ENCODE measurements at places on chromosomes 7 and 10.

DNA sequence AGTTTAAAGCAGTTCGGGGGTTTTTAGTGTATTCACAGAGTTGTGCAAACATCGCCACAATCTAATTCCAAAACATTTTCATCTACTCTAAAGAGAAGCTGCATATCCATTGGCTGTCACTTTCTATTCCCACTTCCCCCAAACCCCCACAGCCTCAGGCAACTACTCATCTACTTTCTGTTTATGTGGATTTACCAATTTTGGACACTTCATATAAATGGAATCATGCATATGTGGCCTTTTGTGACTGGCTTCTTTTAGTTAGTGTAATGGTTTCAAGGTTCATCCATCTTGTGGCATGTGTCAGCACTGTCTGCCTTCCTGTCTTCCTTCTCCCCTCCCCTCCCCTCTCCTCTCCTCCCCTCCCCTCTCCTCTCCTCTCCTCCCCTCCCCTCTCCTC lies 78.5 kb upstream of the FZD1 start:
- DNase-seq, result no peak

- DNase-seq, result no peak
These were observed 26.2 kb downstream of the CUX1 start for GRCh38 chr7:101843293-101844271.

DNA sequence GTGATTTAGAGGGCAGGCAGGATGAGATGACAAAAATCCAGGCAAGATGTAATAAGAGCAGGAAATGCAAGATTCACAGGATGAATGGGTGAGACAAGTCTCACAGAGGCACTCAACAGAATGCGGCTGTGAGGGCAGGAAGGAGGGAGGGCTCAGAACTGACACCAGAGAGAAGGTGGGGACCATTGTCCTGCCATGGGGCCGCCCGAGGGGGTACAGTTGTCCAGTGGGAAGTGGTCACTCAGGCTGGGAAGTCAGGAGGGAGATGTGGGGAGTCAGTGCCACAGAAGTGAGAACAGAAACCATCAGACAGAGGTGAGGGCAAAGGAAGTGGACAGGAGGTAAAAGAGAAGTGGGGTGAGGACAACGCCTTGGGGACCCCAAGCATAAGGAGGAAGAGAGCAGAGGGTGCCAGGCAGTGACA lies 8.9 kb downstream of the HIP1 start:
- no peak for DNase-seq

DNA sequence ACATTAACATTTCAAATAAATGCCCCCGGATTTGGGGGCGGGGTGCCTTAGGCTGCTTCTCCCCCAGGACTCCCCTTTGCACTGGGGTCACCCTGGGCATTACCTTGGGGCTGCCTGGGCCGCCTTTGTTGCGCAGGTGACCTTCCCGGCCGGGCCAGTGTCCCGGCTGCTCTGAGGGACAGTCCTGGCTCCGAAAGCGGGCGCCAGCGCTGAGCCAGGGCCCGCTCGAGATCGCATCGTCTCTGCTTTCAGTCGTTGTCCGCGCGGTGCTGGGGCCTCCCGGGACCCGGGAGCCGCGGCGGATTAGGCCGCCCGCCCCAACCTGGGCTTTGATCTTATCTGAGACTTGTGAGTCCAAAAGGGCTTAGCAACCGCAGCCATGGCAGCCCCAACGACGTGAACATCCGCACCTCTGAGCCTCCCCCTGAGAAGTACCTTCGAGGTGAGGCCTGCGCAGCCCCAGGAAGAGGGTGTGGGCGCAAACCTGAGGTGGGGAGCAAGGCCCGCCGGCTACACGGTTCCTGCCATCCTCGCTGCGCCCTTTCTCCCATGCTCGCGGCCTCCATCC lies 14.8 kb upstream of the WAPL start:
- DNase-seq, result peak; percentile 65

GRCh38 chr7:107703219-107703618 lies 40.7 kb upstream of the CBLL1 start:
- DNase-seq, result no peak

Measured in activated CD4-positive, alpha-beta T cell treated with anti-CD3 and anti-CD28 coated beads for 36 hours (primary cell).